Smooth muscle cell of bladder (primary cell): ENCODE measurements at places on chromosomes 3 and 15. TPM values are rescaled to one million over a fixed set of nuclear protein-coding genes. Genes with fewer than 3 reads are reported as not detected.

Gene SMCO1
- not detected in 2 replicates for total RNA-seq

Gene SRGAP3
- total RNA-seq = 3.6 and 6.7 TPM in 2 replicates

Gene PRTG
- 1.6 and 2.4 TPM in 2 replicates for total RNA-seq

Gene MRPL3
- 97.3 and 99.1 TPM in 2 replicates for total RNA-seq

Gene TRAIP
- total RNA-seq = 1.0 and 1.4 TPM in 2 replicates

Gene DISP2
- under 0.01 and 0.09 TPM in 2 replicates for total RNA-seq

Gene CAMP
- not detected in 2 replicates for total RNA-seq

Gene CAMKV
- total RNA-seq = not detected in 2 replicates

Gene INKA1
- total RNA-seq = 3.1 and 3.7 TPM in 2 replicates

Gene PTPRG
- 35.8 and 42.1 TPM in 2 replicates for total RNA-seq

Gene SERINC4
- total RNA-seq = 0.09 TPM in 1 of 2 replicates, not detected in the other

Gene MYZAP
- total RNA-seq = under 0.01 and 0.18 TPM in 2 replicates

Gene ALDH1A3
- 51.5 and 143 TPM in 2 replicates for total RNA-seq

Gene BFSP2
- total RNA-seq = not detected in 2 replicates

Gene CADM2
- total RNA-seq = not detected in 2 replicates

Gene FOXL2
- total RNA-seq = not detected in 2 replicates

Gene CD86
- not detected in 2 replicates for total RNA-seq

Gene EHHADH
- total RNA-seq = 3.4 and 4.5 TPM in 2 replicates

Gene LMLN
- total RNA-seq = 6.5 and 7.3 TPM in 2 replicates

Gene USP13
- total RNA-seq = 4.1 and 7.9 TPM in 2 replicates

Gene FRMD4B
- total RNA-seq = 0.14 and 0.28 TPM in 2 replicates

Gene GPR62
- under 0.01 and 0.09 TPM in 2 replicates for total RNA-seq

Gene RETNLB
- not detected in 2 replicates for total RNA-seq

Gene AADAC
- total RNA-seq = 11.3 and 16.1 TPM in 2 replicates

Gene PEAK1
- total RNA-seq = 77.8 and 82.3 TPM in 2 replicates

Gene PPARG
- 16.2 and 18.6 TPM in 2 replicates for total RNA-seq

Gene ASB14
- under 0.01 TPM in 1 of 2 replicates, not detected in the other for total RNA-seq

Gene CCDC9B
- 13.8 and 19.0 TPM in 2 replicates for total RNA-seq

Gene WDR72
- not detected in 2 replicates for total RNA-seq

Gene CDHR4
- under 0.01 and 0.14 TPM in 2 replicates for total RNA-seq

Gene IFT122
- 20.2 and 26.9 TPM in 2 replicates for total RNA-seq

Gene RBMS3
- 157 and 172 TPM in 2 replicates for total RNA-seq

Gene MKRN2OS
- total RNA-seq = not detected in 2 replicates

Gene THRB
- total RNA-seq = 1.00 and 1.4 TPM in 2 replicates

Gene ARL14
- total RNA-seq = not detected in 2 replicates

Gene TM6SF1
- total RNA-seq = 0.55 and 1.4 TPM in 2 replicates

Gene TTC21A
- 1.8 and 3.6 TPM in 2 replicates for total RNA-seq

Gene CERS3
- 0.14 TPM in 1 of 2 replicates, not detected in the other for total RNA-seq

Gene GOLIM4
- 69.0 and 110 TPM in 2 replicates for total RNA-seq

Gene FSTL1
- total RNA-seq = 887 and 1,090 TPM in 2 replicates

Gene MTFMT
- 15.3 and 17.4 TPM in 2 replicates for total RNA-seq

Gene CCDC80
- 393 and 1,612 TPM in 2 replicates for total RNA-seq

Gene DPPA4
- not detected in 2 replicates for total RNA-seq

Gene RAB6B
- total RNA-seq = 0.14 and 0.37 TPM in 2 replicates

Gene MEIS2
- total RNA-seq = 53.5 and 102 TPM in 2 replicates

Gene TLR9
- total RNA-seq = under 0.01 TPM in 1 of 2 replicates, not detected in the other

Gene NEDD4
- total RNA-seq = 17.0 and 19.9 TPM in 2 replicates

Gene PPP1R14D
- total RNA-seq = not detected in 2 replicates

Gene PLCH1
- under 0.01 TPM in 2 replicates for total RNA-seq

Gene SEMA5B
- total RNA-seq = not detected in 2 replicates

Gene SPTSSB
- not detected in 2 replicates for total RNA-seq

Gene EPHB1
- 0.28 and 0.74 TPM in 2 replicates for total RNA-seq

Gene SNURF
- total RNA-seq = 47.5 and 51.8 TPM in 2 replicates

Gene CHAC1
- total RNA-seq = 17.5 and 40.8 TPM in 2 replicates

Gene TMF1
- 41.4 and 51.0 TPM in 2 replicates for total RNA-seq

Gene FYCO1
- 47.5 and 57.2 TPM in 2 replicates for total RNA-seq
